Dermis microvascular lymphatic vessel endothelial cell (primary cell): ENCODE measurements at places on chromosomes 11 and 22. TPM values are rescaled to one million over a fixed set of nuclear protein-coding genes. Genes with fewer than 3 reads are reported as not detected.

GRCh38 chr11:24155792-24156191 is 341.1 kb upstream of the LUZP2 start:
- DNase-seq: no peak

LMO1 gene
- not detected in 2 replicates for total RNA-seq

APOBEC3H gene
- not detected in 2 replicates for total RNA-seq

GRCh38 chr22:45172881-45173585 is 9.3 kb downstream of the NUP50 start:
- no peak for DNase-seq

DNA sequence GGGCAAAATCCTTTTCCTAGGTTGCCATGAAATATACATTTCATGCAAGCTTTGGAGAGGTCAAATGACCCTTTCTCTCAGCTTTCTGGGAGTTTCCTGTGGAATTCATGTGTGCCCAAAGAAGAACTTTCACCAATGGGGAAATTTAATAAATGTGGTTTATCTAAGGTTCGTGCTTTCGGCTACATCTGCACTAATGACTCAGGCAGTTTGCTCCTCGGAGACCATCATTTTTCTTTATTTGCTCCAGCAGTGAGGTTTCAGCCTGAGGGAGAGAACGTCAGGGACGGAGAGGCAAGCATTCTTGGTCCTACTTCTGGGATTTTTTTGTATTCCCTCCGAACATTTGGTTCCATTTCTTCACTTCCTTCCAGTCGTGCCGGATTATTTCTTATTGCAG is 85.2 kb downstream of the FLI1 start:
- DNase-seq: no peak

- DNase-seq: no peak
Measured at GRCh38 chr11:118522571-118523072, 4.7 kb upstream of the TTC36 start.

GRCh38 chr11:68081691-68082090 is 39.5 kb downstream of the CHKA start:
- DNase-seq: peak; percentile 49

KMT2A gene
- total RNA-seq: 14.0 and 23.6 TPM in 2 replicates

GRCh38 chr11:69892986-69893555 is 73.9 kb upstream of the FGF3 start:
- DNase-seq: no peak

DNA sequence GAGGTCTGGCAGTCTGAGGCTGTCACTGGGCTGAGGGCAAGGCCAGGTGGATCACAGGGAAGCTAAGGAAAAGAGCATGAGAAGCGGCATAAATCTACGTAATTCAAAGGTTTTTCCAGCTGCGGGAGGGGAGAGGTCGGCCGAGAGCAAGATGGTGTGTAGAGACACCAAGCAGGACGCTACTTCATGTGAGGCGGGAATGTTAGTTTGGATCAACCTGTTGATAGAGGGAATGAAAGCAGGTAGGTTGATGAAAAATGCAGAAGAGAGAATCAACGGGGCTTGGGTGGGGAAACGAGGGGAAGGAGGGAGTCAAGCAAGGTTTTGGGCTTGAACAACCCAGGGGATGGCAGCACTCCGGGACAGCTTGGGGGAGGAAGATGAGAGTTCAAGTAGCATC is 2.9 kb downstream of the B3GNT6 start:
- DNase-seq: no peak

- peak; percentile 63 for DNase-seq
Measured at GRCh38 chr11:104764710-104765045, 133.6 kb downstream of the CASP12 start.

MB gene
- total RNA-seq: not detected in 2 replicates

GRCh38 chr11:87154246-87154645 is 116.5 kb downstream of the TMEM135 start:
- no peak for DNase-seq

DNA sequence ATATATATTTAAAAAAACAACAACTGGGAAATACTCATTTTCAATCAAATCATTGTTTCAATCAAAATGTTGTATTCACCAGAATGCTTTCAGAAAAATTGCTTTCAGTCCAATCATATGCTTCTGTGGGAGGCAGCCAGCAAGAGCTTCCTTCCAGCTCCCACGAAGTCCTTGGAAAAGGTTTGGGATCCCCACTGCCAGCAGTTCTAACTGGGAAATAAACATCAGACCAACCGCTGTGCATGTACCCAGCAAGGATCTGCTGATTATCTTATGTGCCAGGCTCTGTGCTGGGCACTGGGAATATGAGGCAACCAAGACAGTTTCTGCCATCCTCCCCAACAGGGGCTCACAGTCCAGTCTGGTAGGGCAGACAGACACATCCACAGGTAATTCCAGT is 10.8 kb downstream of the RPS13 start:
- DNase-seq: no peak

DNA sequence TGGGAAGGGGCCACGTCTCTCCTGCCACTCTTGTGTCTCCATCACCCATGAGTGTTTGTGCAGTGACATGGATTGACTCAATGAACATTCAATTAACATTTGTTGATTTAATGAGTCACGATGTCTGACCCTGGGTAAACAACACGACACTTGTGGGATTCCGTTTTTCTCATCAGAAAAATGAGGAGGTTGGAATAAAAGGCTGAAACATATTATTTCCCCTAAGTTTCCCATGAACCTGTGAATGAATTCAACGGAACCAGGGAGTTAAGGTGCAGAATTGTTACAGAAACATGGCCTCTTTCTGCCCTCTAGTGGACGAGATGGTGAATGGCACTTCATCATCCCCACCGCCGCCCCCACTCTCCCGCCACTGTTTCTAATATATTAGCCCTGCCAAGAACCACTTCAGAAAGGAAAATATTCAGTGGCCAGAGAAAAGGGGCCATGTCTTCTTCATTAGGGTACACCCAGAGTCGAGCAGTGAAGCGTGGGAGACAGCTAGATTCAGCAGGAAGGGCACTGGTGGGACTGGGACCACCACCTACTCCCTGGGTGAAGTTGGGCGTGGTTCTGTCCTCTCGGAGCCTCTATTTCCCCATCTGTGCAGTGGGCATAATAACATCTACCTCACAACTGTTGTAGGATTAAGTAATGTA is 46.3 kb upstream of the SYT13 start:
- peak; percentile 57 for DNase-seq

DNA sequence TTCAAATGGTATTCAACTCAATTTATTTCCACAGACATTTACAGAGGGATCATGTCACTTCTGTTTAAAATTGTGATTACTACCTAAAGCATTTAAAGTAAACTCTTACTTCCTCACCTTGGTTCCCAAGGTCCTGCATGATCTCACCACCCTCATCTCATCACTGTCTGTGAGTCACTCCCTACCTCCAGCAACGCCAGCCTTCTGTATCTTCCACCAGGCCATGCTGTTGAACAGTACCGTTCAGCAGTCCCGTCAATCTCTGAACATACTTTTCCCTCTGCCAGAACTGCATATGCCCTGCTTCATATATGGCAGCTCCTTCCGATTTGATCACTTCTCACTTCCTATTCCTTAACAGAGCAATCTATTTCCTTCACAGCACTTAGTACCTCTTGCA is 2.0 kb downstream of the FBXO3 start:
- DNase-seq: no peak

SERHL2 gene
- 2.6 and 3.8 TPM in 2 replicates for total RNA-seq

OR52N4 gene
- total RNA-seq: not detected in 2 replicates

DNA sequence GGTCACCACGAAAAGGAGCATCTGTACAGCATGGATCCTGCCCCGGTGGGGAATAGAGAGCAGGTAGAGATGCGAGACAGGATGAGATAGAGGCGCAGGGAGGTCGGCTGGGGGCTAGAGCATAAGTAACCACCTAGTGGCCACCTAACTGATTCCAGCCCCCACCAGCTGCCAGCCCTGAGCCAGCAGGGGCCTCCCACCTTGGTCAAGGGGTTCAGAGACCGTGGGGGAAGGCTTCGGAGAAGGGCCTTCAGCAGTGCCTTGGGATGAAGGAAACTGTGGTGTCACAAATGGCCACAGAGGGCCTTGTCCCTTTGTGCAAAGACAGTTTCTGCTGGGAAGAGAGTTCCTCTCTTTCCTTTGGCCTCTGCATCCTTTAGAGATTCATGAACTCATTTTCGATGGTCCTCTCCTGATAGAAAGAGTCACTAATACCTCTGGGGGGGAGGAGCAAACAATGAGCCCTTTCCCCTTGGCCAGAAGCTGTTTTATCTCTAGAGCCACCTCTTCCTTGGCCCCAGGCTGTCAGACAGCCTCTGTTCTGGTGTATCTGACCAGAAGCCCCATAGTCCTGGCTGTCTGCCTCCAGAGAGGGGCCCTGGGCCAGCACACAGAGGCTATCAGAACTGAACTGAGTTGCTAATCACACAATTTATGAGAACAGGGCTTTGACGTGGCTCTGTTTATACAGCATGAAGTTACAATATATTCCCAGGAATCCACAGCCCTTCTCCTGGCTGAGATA is 146.0 kb downstream of the PARVA start:
- no peak for DNase-seq

- DNase-seq: no peak
Measured at GRCh38 chr11:92758241-92758780, 211.1 kb upstream of the MTNR1B start.

- no peak for DNase-seq
Measured at GRCh38 chr11:95495706-95496105, 264.7 kb upstream of the SESN3 start.

FERMT3 gene
- total RNA-seq: 5.4 and 15.7 TPM in 2 replicates

DNA sequence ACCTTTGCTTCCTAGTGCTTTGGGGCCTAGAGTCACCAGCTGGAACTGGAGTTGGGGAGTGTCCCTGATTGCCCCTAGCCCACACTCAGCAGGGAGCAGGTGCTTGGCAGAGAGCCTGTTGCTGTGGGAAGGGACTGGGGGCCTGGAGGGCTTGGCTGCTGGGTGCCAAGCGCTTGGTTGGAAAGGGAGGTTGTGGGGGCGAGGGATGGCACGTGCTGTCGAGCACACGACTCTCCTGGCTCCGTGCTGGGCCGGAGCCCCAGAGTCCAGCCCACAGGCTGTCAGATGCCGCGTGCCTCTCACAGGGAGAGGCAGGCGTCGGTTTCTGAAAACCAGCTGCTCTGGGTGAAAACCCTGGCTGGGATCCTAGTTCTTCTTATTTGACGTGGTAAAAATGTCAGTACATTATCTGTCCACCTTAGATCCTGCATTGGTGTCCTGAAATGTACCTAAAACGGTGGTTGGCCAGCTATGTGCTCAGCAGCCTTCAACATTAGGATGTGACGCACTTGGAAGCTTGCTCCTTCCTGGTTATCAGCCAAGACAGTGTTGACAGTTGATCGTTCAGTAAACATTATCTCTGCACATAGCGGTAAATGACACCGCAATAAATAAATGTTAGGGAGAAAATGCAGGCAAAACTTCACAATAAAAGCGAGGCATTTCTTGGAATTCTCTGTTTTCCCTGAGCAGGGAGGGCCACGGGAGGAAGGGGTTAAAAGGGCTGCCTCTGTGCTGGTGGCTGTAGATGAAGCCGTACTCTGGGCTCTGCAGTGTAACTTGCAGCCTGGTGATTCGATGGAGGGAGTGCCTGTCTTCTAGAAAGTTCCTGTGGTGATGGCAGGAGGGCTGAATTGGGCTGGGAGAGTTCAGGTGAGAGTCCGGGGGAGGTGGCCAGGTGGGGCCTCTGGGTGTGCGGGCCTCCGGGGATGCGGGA is 29.2 kb downstream of the GRAMD4 start:
- no peak for DNase-seq

- no peak for DNase-seq
Measured at GRCh38 chr11:21707116-21707739, 485.7 kb upstream of the ANO5 start.

GRCh38 chr11:17366495-17366894 is 14.9 kb downstream of the NCR3LG1 start:
- DNase-seq: no peak

DNA sequence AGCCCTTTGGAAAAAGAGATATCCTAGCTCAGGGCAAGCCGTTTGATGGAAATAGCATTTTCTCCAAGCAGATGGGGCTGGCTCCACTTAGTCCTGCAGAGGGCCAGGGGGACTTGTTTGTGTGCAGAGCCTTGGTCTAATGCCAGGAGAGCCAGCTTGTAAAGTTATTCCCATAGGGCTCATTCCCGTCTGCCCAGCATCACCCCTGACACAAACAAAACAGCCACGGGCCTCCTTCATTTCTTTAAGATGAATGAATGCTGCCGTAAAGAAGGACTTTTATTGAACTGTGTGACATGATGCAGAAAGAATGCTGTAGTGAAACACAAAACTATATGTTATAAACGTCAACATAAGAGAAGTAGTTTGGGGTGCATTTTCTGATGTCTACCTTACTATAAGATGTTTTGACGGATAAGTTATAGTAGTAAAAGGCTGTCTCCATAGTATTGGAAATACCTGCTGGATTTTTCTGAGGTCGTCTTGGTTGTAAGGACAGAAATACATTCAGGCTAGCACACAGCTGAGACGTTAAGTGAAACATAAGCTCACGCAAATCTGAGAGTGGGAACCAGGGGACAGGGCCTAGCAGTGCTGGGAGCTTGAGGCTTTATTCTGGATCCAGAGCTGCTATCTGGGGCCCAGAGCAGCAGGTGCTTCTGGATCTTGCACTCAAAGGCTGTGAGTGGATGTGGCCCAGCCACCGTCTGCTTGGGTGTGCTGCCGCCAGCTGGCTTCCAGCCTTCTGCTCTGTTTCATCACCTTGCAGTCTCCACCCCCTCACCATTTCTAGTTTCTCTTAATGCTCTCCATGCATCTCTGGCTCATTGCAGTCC is 53.3 kb downstream of the NCAM1 start:
- no peak for DNase-seq

MRPL11 gene
- 29.2 and 37.5 TPM in 2 replicates for total RNA-seq
